ENCODE measurements at places on chromosomes 16 and 17.
A peak's percentile ranks its signal among the peaks of the same experiment; 100 is the strongest.

DNA sequence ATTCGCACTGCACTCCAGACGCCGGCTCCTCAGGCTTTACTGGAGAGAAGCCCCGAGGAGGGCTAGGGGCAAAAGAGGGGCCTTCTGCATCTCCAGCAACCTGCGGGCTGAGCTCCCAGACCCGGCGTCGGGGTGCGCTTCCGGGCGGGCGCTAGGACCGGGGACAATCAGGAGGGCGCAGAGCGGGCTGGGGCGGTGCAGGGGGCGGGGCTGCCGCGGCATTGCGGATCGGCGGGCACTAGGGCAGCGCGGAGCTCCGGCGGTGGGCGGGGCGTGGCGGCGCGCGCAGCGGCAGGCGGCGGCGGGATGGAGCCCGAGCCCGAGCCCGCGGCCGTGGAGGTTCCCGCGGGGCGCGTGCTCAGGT lies at the start of gene TSEN54:
Gene TSEN54 (plus strand): TSS at position 274 of the 364 bp plus-strand sequence. CDS start 33 bp downstream, at position 307.
- peak; percentile 86 for DNase-seq

- no peak for DNase-seq
Observed at GRCh38 chr17:4908301-4908700, 5.4 kb upstream of the CHRNE start.

GRCh38 chr16:31110106-31111034 lies 2.2 kb downstream of the BCKDK start:
- no peak for DNase-seq

DNA sequence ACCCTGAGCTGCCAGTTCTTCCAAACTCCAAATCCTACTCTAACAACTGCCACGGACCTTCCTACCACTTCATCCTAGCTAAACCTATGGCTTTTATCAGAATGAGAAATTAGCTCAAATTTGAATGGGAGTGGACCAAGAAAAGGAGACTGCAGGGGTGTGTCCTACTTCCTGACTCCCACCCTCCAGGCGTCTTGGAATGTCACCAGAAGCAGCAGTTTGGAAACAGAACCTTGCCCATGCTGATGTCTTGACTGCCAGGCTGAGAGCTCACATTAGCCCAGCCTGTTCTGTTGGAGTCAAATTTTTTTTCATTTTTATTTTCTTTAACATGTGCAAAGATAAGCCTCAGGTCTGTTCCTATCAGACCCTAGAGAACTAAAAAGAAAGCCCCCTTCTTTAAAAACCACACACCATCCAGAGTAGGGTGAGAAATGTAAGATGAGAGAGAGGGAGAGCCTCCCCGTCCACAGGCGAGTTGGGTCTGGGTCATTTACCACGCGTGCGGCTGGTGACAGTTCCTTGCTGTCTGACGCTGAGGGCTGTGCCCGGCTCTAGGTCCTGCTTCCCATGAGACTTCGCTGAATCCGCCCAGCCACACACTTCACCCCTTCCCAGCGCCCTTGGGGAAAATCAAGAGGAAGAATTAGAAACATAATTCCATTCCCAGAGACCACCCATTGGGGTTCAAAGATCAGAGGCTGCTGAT lies 54.3 kb downstream of the WNT3 start:
- no peak for DNase-seq

All from stimulated activated CD4-positive, alpha-beta T cell treated with anti-CD3 and anti-CD28 coated beads, Interleukin-1b, Interleukin-23, amount 100 ng/mL, for 1 hour (primary cell).